Stimulated activated CD8-positive, alpha-beta memory T cell treated with anti-CD3 and anti-CD28 coated beads, Interleukin-7, amount 100 ng/mL, for 1 hour (primary cell): ENCODE measurements at places on chromosomes 12 and 14.

DNA sequence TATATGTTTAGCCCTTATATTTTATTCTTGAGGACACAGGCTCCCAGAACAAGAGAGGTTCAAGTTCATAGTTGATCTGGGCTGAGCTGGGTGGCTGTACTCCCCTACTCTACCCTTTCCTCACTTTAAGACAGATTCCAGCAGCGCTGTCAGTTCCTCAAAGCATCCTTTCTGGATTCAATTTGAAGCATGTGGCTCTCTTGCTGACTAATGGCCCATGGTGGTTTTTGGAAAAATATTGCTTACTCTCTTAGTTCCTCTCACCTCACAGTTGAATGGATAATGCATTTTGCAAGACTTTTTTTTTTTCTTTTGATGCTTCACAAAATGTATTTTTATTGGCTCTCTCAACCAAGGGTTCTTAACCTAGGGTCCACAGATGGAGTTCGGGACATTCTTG lies 4.1 kb downstream of the PELI2 start:
- no peak for DNase-seq

DNA sequence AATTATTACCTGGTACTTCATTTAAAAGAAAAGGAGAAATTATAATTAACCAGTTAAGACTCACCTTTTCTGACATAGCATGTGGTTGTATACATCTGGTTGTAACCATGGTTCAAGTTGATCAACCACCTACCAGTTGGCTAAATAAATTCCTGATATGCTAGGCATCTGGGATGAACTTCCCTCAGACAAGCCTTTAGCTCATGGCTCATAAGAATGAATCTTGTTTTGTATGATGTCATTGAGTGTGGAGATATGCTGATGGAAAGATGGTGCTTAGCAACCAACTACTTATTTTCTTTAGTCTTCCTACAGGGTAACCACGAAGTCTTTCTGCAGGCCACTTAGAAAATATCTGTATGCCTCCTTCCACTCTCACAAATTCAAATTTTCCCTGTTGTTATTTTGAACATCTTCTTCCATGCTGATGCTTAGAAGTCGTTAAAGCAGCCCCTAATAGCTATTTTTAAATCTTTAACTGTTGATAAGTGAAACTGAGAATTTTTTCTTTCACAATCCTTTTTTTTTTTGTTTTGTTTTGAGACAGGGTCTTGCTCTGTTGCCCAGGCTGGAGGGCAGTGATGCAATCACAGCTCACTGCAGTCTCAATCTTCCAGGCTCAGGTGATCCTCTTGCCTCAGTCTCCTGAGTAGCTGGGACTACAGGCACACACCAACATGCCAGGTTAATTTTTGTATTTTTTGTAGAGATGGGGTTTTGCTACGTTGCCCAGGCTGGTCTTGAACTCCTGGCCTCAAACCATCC lies 51.9 kb upstream of the PTHLH start:
- DNase-seq = no peak

DNA sequence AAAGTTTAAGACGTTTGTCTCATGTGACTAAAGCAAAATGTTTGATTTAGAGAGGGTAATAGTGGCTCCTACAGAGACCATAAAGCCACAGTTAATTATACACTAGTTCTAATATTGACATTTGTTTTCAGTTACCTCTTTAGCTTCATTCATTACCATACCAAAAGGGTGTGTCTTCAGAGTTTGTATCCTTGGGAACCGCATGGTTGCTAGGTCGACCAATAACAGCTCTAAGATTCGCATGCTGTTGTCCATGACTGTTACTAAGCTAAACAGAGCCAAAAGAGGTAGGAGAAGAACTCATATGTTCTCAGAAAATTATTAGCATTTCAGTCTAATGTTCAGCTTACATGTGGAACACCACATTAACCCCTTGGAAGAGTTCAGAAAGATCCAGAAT lies 36.2 kb upstream of the ETNK1 start:
- no peak for DNase-seq

- DNase-seq = no peak
Observed at GRCh38 chr14:66139432-66139831, 346.7 kb upstream of the CCDC196 start.

GRCh38 chr12:67137256-67137655 lies 131.9 kb upstream of the CAND1 start:
- DNase-seq = no peak

- no peak for DNase-seq
Observed at GRCh38 chr12:21155522-21156351, 24.7 kb downstream of the SLCO1B1 start.

GRCh38 chr12:89194683-89195082 lies 157.6 kb downstream of the DUSP6 start:
- no peak for DNase-seq

- no peak for DNase-seq
Observed at GRCh38 chr14:91985521-91986255, 38.2 kb upstream of the FBLN5 start.

- no peak for DNase-seq
Observed at GRCh38 chr14:103762036-103762435, 46.4 kb downstream of the ZFYVE21 start.

DNA sequence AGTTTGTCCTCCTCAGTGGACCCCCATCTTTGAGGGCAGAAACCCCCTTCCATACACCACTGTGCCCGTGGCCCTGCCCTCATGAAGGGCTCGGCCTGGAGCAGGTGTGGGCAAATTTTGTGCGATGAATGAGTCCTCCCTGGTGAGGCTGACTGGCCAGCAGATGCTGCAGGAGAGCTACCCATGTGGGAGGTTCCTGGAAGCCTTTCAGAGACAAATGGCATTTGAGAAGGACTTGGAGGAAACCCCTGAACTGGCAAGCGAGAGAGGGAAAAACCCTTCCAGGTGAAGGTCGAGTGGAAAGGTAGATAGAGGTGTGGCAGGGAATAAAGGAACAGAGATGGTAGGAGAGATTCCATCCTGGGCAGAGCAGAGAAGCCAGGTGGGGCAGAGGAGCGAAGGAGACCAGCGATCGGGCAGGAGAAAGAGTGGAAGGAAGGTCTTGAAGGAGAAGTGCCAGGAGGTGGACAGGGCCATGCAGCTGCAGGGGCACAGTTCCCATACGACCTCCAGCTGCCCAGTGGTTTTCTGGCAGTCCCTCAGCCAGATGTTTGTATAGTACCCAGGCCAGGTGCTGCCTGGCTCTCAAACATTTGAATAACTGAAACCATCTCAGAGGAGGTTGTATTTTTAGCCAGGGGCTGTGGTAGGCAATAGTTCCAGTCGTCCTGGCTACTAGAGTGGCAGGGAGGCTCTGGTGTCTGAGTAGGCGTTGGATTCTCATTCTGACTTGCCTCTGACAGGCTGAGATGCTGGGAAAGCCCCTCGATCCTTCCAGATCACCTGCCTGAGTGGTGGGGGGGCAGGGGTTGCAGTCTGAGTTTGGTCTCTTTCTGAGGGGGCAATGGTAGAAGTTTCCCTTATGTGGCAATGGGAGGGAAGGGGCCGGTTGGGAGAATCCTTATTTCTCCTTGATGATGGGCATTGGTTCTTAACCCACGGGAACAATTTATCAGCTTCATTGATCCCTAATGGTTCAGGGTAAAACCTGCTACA lies 40.1 kb downstream of the FBXL14 start:
- DNase-seq = no peak

DNA sequence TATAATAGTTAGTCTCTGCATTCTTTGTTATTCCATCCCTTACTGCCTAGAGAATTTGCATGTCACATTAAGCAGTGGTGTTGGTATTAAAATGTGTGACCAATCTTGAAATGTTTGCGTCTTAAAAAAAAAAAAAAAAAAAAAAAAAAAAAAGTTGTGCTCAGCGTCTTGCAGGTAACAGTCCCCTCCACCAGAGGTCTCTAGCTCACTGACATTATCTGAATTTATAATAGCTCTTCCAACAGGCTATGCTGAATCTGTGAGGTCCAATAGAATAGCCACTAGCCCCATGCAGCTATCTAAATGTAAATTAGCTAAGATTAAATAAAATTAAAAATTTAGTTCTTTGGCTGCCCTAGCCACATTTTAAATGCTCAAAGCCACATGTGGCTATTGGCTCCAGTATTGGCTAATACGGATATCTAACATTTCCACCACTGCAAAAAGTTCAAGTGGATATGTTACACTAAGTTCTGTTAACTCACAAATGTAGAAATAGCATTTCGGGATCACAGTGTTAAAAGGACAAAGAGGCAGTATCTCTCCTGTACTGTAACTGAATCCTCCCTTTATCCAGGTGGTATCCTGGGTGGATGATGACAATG lies 28.7 kb downstream of the NKX2-8 start:
- no peak for DNase-seq

- DNase-seq = no peak
Observed at GRCh38 chr12:112473056-112473455, 54.3 kb downstream of the PTPN11 start.

DNA sequence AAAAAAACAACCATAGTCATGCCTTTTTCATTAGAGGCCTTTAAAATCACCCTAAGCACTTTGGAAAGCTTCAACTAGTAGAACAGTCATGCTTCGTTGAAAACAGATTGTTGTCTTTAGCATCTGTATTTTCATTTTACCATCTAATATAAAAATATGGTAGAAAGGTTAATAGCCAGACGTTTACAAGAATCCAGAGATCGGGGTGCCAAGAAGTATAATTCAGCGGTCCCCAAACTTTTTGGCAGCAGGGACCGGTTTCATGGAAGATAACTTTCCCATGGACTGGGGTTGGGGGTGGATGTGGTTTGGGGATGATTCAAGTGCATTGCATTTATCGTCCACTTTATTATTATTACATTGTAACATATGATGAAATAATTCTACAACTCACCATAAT lies 138.4 kb downstream of the GLT1D1 start:
- DNase-seq = no peak

- no peak for DNase-seq
Observed at GRCh38 chr12:24901576-24902461, 47.1 kb downstream of the BCAT1 start.

DNA sequence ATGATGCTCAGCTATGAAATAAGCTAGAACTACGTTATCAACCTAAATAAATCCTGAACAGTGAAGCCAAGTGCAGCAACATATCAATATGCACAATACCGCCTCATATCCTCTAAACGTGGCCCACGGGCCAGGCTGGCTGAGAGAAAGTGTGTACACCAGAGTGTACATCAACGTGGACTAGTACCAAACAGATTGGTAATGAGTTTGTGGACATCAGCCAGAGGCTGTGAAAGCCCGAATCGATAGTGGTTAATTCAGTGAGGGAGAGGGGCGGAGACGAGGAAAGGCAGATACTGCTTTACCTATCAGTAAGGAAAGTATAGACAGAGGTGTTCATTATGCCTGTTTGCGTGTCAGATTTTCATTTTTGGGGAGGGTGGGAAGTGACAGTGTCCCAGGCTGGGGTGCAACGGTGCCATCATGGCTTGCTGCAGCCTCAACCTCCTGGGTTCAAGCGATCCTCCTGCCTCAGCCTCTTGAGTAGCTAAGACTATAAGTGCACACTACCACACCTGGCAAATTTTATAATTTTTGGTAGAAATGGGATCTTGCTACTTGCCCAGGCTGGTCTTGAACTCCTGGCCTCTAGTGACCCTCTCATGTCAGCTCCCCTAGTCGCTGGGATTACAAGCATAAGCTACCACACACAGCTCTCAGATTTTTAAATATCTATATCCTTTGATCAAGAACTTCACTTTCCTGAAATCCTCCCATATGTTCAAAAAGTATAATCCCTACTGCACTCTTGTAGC lies 50.1 kb downstream of the ANAPC7 start:
- DNase-seq = no peak

GRCh38 chr12:102957339-102958050 lies at the start of gene ASCL1:
ASCL1 (plus strand) TSS chr12:102957674; CDS start chr12:102958245, 571 bp downstream.
- no peak for DNase-seq

GRCh38 chr12:20368114-20368650 lies at the start of gene PDE3A:
PDE3A (plus strand) TSS chr12:20368537; CDS start chr12:20369285, 748 bp downstream.
- no peak for DNase-seq

DNA sequence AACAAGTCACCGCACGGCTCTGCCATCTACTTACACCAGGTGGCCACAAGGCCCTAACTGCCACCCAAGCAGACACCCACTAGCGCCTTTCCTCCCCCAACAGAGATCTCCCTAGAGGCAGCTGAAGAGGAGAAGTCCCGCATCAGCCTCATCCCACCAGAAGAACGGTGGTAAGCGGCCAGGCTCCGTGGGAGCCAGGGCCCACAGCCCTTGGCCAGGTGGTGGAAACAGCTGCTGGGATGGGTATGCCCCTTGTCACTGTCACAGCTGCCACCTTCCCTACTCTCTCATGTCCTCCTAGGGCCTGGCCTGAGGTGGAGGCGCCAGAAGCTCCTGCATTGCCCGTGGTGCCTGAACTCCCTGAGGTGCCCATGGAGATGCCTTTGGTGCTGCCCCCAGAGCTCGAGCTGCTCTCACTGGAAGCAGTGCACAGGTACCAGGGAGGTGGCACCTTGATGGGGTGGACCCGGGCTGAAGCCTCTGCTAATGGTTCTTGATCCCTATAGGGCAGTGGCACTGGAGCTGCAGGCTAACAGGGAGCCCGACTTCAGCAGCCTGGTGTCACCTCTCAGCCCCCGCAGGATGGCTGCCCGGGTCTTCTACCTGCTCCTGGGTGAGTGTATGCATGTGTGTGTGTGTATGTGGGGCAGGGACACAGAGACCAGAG lies 7.5 kb downstream of the REC8 start:
- no peak for DNase-seq

GRCh38 chr12:87509237-87509820 lies 519.9 kb downstream of the C12orf50 start:
- no peak for DNase-seq

- no peak for DNase-seq
Observed at GRCh38 chr12:11774821-11775220, 125.3 kb downstream of the ETV6 start.

GRCh38 chr14:96519970-96520369 lies 17.8 kb downstream of the PAPOLA start:
- DNase-seq = no peak

DNA sequence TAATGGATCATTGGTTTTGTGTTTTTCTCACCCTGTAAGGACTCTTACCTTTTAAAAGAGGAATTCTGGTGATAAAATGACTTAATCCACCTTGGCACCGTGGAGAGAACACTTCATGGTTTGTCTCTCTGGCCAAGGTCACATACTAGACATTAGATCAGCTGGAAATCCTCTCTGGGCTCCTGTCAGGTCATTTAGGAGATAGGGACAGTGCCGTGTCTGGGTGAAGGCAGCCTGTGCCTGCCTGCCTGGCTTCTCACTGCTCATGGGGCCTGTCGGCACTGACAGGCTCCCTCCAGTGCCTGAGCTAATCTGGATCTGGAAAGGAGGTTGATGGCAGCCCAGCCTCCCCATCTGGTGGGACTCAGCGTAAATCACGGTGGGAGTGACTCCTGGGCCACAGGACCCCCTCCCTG lies 5.7 kb downstream of the CRADD start:
- no peak for DNase-seq

DNA sequence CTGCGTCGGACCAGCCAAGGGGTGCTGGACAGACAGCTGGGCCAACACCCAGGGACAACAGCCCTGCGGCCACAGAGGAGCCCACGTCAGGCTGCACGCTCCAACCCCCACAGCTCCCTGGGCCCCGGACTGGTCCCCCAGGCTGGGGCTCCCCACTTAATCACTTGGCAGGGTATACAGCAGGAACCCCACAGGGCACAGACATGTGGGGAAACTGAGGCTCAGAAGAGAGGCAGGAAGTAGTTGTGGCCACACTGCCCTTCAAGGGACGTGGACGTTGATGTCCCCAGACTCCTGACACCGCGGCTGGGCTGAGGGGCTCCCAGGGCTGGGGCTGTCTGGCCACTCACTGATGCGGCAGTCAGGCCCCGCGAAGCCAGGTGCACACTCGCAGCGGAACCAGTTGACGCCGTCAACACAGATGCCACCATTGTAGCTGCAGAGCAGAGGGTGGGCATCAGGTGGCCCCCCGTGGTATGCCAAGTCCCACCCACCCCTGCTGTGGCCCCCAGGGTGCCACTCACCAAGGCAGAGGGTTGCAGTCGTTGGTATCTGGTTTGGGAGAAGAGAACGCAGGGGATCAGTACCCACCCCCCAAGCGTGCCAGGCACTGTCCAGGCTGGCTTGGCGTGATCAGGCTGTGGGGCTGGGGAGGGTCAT lies 21.5 kb downstream of the JAG2 start:
- no peak for DNase-seq
